ENCODE measurements at places on chromosomes 5 and 9. TPM values are rescaled to one million over a fixed set of nuclear protein-coding genes. Genes with fewer than 3 reads are reported as not detected.

GRCh38 chr9:88198341-88198807, 60.1 kb upstream of the SPATA31C2 start:
- H3K27ac ChIP-seq: no peak overlapping the region
- peaks cover 16% of the 10 kb centered on the region for H3K27me3 ChIP-seq
- no peak for DNase-seq
- H3K36me3 ChIP-seq: no peaks in the 10 kb centered on the region

- no peak for DNase-seq
- H3K27me3 ChIP-seq: no peaks in the 10 kb centered on the region
- H3K36me3 ChIP-seq: no peaks in the 10 kb centered on the region
- no peaks in the 10 kb centered on the region for H3K4me1 ChIP-seq
- no peak overlapping the region for H3K27ac ChIP-seq
- no peak overlapping the region for H3K4me3 ChIP-seq
These were observed 132.4 kb downstream of the FRMD3 start for GRCh38 chr9:83405759-83406158.

DNA sequence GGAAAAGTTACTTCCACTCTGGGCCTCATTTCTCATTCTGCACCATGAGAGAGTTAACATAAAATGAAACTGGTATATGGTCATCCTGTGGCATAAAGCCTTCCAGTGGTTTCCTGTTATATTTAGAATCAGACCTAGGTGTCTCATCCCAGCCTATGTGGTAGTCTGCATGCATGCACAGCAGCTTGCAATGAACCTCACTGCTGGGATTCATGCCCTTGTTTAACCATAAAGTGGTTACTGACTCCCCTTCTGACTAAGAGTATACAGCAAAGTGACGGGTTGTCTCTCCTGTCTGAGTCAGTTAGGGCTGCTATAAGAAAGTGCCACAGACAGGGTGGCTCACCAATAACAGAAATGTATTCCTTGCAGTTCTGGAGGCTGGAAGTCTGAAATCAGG, 14.7 kb upstream of the TDRD7 start:
- no peak overlapping the region for H3K4me3 ChIP-seq
- peaks cover 44% of the 10 kb centered on the region for H3K27me3 ChIP-seq
- peaks cover 26% of the 10 kb centered on the region for H3K4me1 ChIP-seq
- DNase-seq: peak; percentile 53

- no peaks in the 10 kb centered on the region for H3K4me1 ChIP-seq
- no peaks in the 10 kb centered on the region for H3K36me3 ChIP-seq
- no peak overlapping the region for H3K27ac ChIP-seq
- no peak overlapping the region for H3K4me3 ChIP-seq
- no peak for DNase-seq
- no peaks in the 10 kb centered on the region for H3K27me3 ChIP-seq
These were observed 174.2 kb upstream of the CDH12 start for GRCh38 chr5:23027331-23027730.

DNA sequence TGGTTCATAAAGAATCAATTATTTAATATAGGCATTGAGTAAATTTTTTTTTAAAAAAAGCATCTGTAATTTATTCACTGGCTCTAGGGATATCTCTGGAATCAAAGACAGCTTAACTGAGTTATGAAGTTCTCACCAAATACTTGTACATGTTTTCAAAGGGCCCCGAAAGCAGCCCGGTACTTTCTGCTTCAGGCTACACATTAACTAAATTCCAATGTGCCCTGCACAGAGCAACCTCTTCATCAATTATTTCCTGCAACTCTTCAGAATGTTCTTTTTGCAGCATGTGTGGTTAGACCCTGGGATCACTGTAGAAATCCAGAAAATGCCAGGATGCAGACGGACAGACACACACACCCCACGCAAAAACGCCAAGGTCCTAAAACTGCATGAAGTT, 209.0 kb downstream of the EFNA5 start:
- peaks cover 12% of the 10 kb centered on the region for H3K27me3 ChIP-seq
- H3K4me1 ChIP-seq: peaks cover 3% of the 10 kb centered on the region
- no peak overlapping the region for H3K27ac ChIP-seq
- no peaks in the 10 kb centered on the region for H3K36me3 ChIP-seq
- H3K4me3 ChIP-seq: no peak overlapping the region
- DNase-seq: no peak

- H3K36me3 ChIP-seq: peaks cover 52% of the 10 kb centered on the region
- H3K27ac ChIP-seq: peak overlapping the region; percentile 82
- H3K27me3 ChIP-seq: no peaks in the 10 kb centered on the region
- H3K4me1 ChIP-seq: peaks cover 44% of the 10 kb centered on the region
- no peak for DNase-seq
- H3K4me3 ChIP-seq: no peak overlapping the region
These were observed 34.8 kb downstream of the TNFSF8 start for GRCh38 chr9:114895521-114895991.

DNA sequence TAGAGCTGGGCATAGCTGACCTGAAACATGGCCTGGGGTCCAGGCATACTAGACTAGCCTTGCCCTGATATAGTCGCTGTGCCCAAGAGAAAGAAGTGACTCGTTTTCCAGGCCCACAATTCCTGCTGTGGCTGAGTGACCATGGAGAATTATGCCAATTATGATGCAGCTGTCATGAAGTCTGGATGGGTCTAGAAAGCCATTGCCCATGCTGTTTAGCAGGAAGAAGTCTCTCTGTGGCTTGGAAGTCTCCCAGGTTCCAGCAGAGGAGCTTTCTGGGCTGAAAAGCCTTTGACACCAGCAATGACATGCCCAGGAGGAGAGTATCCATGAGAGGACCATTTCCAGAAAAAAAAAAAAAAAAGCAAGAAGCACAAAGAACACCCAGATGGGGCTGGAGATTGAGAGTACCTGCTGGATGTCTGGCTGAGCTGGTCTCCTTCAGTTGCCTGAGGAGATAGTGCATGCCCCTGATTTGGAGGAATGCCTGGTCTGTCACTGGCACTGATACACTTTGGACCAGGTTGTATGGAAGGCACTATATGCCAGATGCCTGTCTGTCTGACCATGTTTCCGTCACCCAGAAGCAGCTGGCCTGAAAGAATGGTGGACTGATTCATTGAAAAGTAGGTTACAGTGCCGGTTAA, 128.0 kb upstream of the EPB41L4A start:
- no peaks in the 10 kb centered on the region for H3K36me3 ChIP-seq
- H3K27ac ChIP-seq: no peak overlapping the region
- DNase-seq: no peak
- H3K4me1 ChIP-seq: no peaks in the 10 kb centered on the region
- peaks cover 27% of the 10 kb centered on the region for H3K27me3 ChIP-seq

DNA sequence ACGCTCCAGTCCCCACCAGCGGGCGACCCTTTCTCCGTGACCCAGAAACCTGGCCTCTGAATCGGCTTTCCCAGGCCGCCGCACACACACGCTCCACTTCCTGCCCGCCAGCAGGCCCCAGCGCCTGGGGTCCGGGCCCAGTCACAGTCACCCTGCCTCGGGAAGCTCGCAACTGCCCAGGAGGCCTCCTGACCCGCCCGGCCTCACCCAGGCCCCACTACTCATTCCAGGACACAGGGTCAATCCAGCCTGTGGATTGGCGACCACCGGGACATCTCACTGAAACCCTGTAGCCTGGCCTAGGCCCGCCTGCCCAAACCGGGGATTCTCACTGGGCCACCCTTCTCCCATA, 2.7 kb upstream of the IRX4 start:
- no peak overlapping the region for H3K4me3 ChIP-seq
- H3K27me3 ChIP-seq: peaks cover 44% of the 10 kb centered on the region
- peaks cover 4% of the 10 kb centered on the region for H3K4me1 ChIP-seq
- no peak for DNase-seq
- no peaks in the 10 kb centered on the region for H3K36me3 ChIP-seq

DNA sequence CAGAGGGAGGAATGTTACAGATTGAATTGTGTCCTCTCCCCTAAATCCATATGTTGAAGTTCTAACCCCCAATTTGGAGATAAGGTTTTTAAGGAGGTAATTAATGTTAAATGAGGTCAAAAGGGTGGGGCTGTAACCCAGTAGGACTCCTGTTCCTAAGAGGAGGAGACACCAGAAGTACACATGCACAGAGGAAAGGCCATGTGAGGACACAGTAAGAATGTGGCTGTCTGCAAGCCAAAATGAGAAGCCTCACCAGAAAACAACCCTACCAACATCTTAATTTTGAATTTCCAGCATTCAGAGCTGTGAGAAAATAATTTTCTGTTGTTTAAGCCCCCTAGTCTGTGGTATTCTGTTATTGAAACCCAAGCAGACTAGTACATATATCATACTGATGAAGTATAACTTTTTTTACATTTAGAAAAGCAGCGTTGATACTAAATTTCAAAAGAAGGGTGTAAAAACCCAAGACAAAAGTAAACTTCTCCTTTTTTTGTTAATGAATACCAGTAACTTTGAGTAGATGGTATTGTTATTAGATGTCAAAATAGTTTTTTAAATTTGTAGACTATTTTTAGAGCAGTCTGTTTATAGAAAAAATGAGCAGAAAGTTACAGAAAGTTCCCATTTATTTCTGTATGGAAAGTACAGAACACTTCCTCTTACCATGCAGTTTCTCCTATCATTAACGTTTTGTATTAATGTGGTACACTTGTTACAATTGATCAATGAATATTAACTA, 25.1 kb downstream of the RNF180 start:
- H3K4me1 ChIP-seq: no peaks in the 10 kb centered on the region
- no peak overlapping the region for H3K4me3 ChIP-seq
- H3K27ac ChIP-seq: no peak overlapping the region
- no peaks in the 10 kb centered on the region for H3K27me3 ChIP-seq
- no peaks in the 10 kb centered on the region for H3K36me3 ChIP-seq
- DNase-seq: no peak

DNA sequence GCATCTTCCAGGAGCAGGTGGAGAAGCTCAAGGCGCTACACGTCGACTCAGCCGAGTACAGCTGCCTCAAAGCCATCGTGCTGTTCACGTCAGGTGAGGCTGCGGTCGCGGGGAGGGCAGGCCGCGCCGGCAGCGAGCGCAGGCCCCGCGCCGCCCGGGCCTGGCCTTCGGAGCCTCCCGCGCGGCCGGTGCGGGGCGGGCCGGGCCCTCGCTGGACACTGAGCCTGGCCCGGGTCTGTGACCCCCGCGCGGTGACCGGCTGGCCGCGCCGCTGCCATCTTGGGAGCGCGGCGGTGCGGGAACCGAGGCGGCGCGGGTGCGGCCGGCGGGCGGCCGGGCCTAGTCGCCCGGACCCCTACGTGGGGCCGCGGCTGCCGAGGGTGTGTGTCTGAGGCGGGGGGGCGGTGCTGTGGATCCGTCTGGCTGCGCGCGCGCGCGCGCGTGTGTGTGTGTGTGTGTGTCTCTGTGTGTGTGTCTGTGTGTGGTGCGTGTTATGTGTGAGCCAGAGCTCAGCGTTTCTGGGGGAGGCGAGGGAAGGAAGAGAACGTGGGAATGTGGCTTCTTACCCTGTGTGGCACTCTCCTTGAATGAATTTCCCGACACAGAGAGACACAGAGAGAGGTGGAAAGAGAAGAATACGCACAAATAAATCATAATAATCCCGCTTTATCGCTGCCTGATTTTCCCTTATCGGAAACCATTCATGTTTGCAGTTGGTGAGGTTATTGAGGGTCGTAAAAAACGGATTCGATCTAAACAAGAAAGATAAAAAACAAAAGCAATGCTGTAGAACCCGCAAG, 5.5 kb downstream of the NR2F1 start:
- H3K36me3 ChIP-seq: peaks cover 7% of the 10 kb centered on the region
- peaks cover 75% of the 10 kb centered on the region for H3K27me3 ChIP-seq
- H3K27ac ChIP-seq: peak overlapping the region; percentile 51
- peaks cover 20% of the 10 kb centered on the region for H3K4me1 ChIP-seq
- no peak for DNase-seq

DNA sequence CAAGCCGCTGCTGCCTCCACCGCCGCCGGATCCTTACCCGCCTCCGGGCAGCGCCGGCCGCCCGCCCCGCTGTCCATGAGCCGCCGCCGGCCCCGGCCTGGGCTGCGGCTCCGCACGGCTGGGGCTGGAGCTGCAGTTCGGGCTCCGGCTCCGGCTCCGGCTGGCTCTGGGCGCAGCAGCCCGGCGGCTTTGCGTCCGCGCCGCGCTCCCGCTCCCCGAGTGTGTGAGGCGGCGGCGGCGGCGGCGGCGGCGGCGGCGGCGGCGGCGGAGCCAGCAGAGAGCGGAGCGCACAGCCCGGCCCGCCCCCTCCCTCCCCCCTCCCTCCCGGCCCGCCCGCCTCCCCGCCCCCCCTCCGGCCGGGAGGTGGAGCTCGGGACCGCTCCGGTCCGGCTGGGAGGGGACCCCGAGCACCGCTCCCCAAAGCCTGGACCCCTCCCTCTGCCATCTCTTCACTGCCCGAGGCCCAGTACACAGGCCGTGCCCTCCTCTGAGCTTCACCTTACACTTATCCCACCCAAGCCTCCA, at the start of gene PCDH1:
Gene PCDH1, minus strand, starts transcription at position 225 of the 525 bp plus-strand sequence. Its CDS starts 148 bp downstream, at position 77.
- H3K4me1 ChIP-seq: peaks cover 19% of the 10 kb centered on the region
- H3K4me3 ChIP-seq: peak within 1 kb of the TSS; percentile 42
- H3K36me3 ChIP-seq: no peaks in the 10 kb centered on the region
- H3K27me3 ChIP-seq: peaks cover 78% of the 10 kb centered on the region
- DNase-seq: peak; percentile 6

DNA sequence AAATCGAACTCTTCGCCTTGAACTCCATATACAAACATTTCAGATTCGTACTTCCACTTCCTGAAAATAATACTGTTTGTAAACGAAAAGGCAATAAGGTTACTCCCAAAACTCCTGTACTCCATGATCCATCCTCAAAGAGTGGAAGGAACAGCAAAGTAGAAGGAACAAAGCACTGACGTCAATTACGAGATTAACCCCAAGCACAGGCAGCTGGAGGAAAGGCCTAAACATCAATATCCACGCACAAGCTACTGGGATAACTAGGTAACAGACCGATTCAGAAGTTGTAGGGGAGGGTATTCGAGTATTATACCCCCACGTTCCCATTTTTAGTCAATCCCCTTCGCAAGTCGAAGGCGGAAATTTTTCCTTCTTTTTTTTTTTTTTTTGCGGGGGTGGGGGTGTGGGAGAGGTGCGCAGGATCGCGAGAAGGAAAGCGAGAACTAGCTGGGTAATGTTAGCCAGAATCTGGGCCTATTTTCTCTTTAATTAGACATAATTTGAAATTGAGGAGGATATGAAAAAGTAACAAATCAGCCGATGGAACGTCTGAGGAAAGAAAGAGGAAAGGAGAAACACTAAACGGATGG, 909 bp downstream of the AFF4 start:
- peaks cover 23% of the 10 kb centered on the region for H3K4me1 ChIP-seq
- peak overlapping the region; percentile 99 for H3K27ac ChIP-seq
- peak; percentile 29 for DNase-seq
- peaks cover 19% of the 10 kb centered on the region for H3K36me3 ChIP-seq
- H3K27me3 ChIP-seq: no peaks in the 10 kb centered on the region

DNA sequence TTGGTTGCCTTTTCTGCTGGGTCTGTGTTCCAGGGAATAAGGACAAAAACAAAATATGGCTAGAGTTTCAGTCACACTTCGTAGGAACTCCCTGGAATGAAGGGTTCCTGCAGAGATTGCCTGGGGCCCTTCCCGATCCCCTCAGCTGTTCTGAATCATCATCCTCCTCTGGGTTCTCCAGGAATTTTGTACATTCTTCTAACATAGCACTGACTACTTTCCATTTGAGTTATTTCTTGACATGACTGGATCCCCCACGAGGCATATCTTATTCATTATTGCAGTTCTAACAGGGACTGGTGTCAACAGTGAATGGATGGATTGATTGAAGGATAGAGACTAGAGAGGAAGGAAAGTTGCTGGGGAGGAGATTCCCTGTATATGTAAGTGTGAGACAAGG, 49.2 kb upstream of the TNC start:
- no peak overlapping the region for H3K27ac ChIP-seq
- H3K27me3 ChIP-seq: peaks cover 16% of the 10 kb centered on the region
- no peak overlapping the region for H3K4me3 ChIP-seq
- no peaks in the 10 kb centered on the region for H3K4me1 ChIP-seq
- no peaks in the 10 kb centered on the region for H3K36me3 ChIP-seq
- no peak for DNase-seq

The PCDHGC3 gene
- not detected for total RNA-seq

The ARHGEF37 gene
- 0.37 TPM for total RNA-seq

The SNCB gene
- total RNA-seq: not detected

The PCDHB7 gene
- total RNA-seq: not detected

The WNK2 gene
- total RNA-seq: not detected

The FREM1 gene
- total RNA-seq: not detected
